ENCODE measurements at places on chromosomes 7 and 10.

DNA sequence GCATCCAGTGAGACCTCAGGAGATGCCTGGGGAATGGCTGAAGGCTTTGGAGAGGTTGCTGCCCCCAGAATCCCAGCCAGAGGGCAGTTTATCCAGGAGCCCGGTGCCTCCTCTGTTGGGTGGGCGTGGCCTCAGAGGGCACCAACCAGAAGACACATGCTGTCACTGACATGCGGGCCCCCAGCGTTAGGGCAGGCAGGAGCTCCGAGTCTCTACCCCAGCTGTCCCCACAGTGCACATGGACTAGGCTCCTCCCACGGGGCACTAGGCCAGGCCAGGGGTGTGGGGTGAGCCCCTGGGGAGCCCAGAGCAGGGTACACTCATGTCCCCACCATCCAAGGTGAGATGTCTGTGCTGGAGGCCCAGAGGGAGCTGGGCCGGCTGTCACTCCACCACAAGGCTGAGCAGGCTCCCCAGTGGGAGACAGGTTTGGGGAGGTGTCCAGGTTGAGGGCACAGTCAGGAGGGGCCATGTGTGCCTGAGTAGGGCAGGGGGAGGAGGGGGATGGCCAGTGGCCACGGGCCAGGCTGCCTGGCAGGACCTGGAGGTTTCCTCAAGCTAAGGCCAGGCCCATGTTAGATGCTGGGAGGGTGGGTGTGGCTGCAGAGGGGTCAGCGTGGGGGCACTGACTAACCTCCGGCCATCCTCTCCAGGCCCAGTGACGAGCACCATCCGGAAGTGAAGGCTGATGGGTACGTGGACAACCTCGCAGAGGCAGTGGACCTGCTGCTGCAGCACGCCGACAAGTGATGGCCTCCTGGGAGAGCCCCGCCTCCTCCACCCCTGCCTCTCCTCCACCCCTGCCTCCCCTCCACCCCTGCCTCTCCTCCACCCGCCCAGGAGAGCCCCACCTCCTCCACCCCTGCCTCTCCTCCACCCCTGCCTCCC is 131.3 kb downstream of the FAM53B start:
- DNase-seq = peak; percentile 31

- DNase-seq = no peak
These were observed 386.7 kb upstream of the NPVF start for GRCh38 chr7:25615003-25615402.

DNA sequence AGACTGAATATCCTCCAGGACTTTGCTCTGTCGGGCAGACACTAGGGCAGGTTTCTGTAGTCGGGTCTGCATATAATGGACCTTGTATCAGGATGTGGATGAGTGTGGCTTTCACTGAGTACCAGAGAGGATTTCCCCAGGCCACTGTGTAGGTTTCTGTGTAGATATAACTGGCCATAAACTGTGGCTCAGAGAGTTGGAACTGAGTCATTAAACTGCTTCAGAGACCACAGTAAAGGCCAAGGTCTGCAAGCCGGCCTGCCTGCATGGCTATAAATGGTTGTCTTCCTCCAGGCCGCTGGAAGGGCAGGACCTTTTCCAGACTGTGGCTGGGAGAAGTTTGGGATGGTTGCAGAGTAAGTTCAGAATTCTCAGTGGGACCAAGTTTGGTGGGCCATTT is 16.9 kb downstream of the ZNF92 start:
- no peak for DNase-seq

DNA sequence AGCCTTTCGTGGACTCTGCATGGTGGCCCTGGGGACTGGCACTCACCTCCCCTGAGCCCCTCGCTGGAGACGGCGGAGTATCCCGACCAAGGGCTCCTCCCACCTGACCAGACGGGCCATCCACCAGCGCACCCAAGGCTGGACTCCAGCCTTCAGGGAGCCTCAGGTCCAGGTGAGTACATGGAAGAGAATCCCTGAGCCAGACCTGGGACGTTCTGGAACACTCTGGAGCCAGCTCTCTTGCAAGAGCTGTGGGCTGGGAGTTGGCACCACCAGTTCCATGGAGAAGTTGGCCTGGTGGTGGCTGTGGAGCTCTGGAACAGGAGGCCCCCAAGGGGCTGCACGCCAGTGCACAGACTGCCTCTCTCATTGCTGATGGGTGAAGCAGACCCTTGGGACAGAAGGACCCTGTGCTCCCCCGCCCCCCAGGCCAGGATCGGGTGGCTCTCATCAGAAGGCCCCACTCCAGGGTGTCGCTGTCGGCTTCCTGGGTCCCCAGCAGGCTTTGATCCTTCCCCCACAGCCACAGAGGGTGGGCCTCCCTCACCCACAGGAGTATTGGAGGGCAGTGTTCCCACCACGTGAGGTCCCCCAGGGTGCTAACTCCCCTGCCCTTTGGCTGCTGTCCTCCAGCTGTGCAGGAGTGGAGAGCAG is 189.9 kb downstream of the EBF3 start:
- no peak for DNase-seq

DNA sequence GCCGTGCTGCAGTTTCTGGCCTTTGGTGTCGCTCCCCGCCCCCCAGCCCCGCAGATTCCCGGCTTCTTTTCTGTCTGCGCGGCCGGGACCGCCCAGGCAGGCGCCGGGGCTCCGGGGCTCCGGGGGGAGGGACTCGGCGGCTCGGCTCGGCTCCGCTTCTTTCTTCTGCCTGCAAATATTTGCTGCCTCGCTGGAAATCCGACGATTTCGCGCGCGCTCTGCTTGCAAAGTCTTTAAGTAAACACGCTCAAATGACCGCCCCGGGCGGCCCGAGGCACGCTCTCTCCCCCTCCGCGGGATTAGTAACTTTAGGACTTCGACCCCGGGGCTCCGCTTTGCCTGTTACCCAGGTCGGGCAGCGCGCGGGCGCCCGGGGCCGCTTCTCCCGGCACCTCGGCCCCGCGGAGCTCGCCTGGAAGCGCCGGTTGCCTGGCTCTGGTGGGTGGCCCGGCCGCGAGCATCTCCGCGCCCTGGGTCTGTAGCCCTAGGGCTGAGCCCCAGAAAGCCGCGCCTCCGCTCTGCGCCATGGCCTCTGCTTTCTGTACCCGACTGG is 3.9 kb upstream of the GATA3 start:
- DNase-seq = no peak

DNA sequence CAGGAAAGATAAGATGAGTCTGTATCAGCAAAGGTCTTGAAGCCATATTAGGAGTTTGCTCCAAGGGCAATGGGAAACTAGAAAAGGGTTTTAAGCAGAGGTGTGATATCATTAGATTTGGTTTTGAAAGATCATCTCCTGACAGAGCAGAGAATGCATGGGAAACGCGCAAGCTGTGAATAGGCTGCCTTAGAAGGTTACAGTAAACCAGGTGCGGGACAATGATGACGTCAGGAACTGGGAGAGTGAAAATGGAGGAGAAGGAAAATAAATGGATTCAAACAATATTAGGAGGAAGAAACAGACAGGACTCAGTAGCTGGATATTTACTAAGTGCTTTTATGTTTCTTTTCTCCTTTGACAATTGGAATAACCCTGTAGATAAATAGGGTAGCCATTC is 50.6 kb downstream of the CACNB2 start:
- no peak for DNase-seq

DNA sequence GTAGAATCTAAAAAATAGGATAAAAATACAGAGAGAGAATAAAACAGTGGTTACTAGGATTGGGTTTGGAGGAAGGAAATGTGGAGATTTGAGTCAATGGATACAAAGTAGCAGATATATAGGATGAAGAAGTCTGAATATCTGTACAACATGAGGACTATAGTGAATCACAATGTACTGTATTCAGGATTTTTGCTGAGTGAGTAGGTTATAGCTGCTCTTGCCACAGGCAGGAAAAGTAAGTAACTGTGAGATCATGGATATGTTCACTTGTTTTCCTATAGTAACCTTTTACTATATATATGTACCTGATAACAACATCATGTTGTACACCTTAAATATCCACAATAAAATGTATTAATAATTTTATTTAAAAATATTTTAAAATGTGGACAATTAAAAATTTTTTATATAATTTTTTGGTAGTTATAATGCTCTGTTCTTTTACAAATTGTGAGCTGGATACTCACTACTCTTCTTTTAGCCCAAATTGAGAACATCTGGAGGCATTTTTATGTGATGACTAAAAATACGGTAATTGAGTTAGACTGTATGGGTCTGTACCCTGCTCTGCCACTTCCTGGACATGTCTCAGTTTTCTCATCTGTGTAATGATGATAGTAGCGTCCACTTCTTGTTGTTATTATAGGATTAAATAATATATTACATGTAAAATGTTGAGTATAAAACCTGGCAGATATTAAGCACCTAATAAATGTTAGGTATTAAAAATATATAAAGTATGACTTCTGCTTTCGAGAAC is 439.1 kb downstream of the AUTS2 start:
- DNase-seq = no peak

GRCh38 chr7:138382862-138383565 is 77.0 kb upstream of the TRIM24 start:
- DNase-seq = no peak

GRCh38 chr7:128933180-128933891 is 4.4 kb upstream of the IRF5 start:
- DNase-seq = peak; percentile 15

DNA sequence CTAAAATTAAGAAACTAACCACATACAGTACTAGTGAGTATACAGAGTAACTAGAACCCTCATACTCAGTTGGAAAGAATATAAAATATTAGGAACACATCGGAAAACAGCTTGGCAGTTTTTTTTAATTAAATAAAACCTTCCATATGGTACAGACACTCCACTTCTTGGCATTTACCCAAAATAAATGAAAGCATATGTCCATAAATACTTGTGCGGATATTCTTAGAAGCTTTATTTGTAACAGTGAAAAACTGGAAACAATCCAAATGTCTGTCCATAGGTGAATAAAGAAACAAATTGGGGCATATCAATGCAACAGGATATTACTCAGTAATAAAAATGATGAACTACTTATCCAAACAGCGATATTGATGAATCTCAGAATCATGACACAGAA is 410.0 kb downstream of the HTR7 start:
- DNase-seq = no peak

- no peak for DNase-seq
These were observed 45.4 kb downstream of the ASB13 start for GRCh38 chr10:5620966-5621365.

- DNase-seq = no peak
These were observed 49.4 kb downstream of the VCL start for GRCh38 chr10:74047304-74047703.

GRCh38 chr10:80535671-80536360 is 1.9 kb upstream of the SH2D4B start:
- no peak for DNase-seq

GRCh38 chr7:71770269-71770907 is 638.4 kb downstream of the GALNT17 start:
- DNase-seq = no peak

DNA sequence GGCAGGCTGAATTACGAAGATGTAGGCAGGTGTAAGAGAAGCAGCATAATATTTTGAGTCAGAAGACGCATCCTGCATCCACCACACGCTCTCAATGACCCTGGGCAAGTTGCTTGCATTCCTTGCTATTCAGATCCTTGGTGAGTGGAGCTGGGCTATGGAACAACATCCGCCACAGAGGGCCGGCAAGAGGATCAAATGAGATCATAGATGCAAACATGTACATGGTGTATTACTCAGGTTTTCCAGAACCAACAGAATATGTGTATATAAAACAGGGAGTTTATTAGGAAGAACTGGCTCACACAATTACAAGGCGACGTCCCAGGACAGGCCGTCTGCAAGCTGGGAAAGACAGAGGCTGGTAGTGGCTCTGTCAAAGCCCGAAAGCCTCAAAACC is 51.5 kb downstream of the ADAM12 start:
- DNase-seq = no peak

DNA sequence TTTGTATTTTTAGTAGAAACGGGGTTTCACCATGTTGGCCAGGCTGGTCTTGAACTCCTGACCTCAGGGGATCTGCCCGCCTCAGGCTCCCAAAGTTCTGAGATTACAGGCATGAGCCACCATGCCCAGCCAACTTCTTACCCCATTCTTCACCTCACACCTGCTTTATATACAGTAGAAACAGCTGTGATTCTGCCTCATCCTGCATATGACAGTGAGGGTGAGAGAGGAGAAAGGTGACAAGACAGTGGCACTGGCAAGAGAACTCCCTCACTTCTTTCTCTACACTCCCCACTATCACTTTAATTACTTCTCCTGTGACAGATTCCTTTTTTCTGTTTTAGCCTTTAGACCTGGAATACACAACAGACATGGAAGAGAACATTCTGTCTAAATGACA is 61.8 kb upstream of the CAPZA2 start:
- DNase-seq = no peak

GRCh38 chr7:87206361-87206760 is 13.2 kb downstream of the TMEM243 start:
- no peak for DNase-seq

DNA sequence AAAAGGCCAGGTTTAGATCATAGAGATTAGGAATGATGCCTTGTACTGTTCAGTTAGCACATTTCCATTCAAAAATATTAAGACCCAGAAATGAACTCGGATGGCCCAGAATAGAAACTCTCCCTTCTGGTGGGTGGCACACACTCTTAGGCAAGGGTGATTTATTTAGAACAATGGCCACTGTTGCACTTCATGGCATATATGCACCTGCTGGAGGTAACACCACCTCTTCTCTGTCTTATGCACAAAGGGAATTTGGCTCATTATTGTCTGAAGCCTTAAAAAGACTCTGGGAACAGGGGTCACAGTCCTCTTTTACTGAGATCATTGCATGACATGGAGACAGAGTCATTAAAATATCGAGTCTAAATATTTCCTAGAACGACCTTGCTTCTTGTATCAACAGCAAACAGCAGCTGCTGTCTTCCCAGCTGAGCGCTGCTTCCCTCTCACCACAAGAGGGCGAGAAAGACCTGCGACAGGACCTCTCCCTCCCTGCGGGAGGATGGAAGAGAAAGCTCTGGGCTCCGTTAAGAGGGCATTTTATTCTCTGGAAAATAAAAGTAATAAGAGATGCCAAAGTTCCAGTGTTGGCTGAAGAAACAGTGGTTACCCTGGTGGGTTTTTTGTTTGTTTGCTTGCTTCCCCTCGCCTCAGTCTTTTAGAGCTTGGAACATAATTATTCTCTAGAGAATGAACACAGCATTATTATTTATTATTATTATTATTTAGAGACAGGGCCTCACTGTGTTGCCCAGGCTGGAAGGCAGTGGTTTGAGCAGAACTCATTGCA is 13.5 kb upstream of the BAMBI start:
- peak; percentile 78 for DNase-seq

DNA sequence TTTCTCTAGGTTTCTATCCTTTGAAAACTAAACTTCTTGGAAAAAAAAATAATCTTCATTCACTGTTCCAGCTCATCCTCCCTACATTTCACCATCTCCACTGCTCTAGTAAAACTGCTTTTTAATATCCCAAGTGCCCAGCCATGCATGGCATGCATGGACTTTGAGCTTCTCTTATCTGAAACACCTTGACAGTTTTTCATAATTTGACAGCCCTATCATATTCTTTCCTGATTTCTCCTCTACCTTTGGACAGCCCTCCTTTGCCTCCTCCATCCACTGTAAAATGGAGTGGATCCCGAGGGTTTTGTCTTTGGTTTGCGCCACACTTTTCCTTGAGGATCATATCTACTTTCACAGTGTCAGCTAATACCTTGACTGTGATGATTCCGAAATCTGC is 212.8 kb downstream of the ANK3 start:
- no peak for DNase-seq
